Fibroblast of upper back skin (primary cell): ENCODE measurements at places on chromosomes 7 and 10.

GRCh38 chr7:75611557-75612178, 119.5 kb downstream of the SPDYE5 start:
- no peak for DNase-seq

DNA sequence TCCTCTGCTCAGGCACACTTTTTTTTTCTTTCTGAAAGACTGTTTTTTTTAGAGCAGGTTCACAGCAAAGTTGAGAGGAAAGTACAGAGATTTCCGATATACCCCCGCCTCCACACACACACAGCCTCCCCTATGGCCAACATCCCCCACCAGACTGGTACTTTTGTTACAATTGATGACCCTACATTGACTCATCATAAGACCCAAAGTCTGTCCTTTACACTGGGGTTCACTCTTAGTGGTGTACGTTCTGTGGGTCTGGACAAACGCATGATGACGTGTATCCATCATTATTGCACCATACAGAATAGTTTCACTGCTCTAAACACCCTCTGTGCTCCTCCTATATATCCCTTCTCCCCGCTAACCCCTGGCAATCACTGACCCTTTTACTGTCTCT, 107.7 kb downstream of the RBM20 start:
- no peak for DNase-seq

DNA sequence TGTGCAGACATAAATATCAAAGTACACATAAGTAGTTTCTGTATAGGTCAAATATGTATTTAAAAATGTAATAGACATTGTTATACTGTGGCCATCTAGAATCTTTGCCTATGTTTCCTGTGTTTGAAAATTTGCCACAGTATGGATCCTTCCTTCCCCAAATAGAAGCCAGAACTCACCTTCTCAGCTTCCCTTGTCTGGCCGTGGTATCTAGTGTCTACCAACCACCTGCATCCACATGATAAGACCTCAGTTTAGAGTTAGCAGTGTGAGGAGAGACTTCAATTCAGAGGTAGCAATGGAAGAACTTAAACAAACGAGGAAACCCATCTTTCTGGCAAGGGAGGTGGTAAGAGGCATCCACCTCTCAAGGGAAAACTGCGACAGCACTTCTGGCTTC, 4.9 kb downstream of the TRDMT1 start:
- DNase-seq = no peak

- no peak for DNase-seq
These were observed 23.0 kb upstream of the AFAP1L2 start for GRCh38 chr10:114427124-114427852.

DNA sequence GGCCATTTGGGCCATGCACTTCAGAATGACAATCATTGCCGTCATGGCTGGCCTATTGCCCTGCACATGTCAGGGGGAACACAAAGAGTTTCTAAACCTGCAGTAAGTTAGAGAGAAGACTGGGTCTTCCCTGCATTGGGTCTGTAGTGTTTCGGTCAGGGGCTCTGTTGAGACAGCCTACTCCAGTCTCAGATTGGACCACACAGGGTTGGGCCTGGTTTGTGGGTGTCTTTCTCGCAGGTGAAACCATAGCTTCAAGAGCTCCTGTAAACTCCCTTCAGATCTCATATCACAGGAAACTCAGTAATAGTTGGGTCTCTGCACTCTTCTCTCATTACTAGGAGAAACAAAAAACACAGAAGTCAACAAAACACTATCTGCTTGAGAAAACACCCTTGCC, 7.3 kb upstream of the TARP start:
- DNase-seq = no peak

DNA sequence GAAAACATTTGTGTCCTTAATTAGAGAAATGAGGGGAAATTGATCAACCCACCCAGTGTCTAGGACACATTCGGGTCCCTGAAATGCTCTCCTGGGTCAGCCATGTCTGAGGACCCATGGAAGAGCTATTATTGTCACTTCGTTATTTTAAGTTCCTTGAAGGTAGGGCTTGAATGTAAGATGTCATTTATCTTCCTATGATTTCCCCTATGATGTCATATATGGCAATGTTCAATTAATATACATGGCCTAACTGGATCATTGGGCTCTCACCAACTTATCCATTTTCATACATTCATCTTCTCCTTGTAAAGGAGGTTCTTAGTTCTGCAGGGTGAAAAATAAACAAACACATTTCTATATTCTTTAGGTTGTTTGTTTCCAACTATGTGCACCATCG, 113.0 kb upstream of the FAM171A1 start:
- DNase-seq = no peak

- no peak for DNase-seq
These were observed 103.1 kb downstream of the PRKAG2 start for GRCh38 chr7:151773797-151774196.

DNA sequence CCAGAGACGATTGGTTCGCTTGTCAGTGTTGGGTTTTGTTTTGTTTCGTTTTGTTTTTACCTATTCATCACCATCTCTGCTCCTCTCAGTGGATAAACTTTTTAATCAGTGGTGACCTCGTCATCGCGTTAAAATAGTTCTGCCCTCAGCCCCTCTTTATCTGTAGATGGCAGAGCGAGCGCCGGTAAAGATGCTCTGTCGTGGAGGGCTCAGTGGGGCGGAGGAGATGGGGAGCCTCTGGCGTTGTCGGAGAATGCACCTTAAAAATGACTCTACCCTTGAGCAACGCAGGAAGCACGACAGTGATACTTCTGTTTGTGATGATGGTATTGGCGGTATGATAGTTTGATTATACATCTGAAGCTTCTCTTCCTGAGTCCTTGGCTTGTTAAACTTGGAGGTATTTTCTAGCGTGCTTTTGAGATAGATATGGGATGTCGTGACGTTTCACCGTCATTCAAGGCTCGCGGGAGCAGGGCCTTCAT, 554 bp downstream of the CSGALNACT2 start:
- peak; percentile 21 for DNase-seq

GRCh38 chr10:98815039-98815885, 368.5 kb upstream of the HPS1 start:
- DNase-seq = no peak

DNA sequence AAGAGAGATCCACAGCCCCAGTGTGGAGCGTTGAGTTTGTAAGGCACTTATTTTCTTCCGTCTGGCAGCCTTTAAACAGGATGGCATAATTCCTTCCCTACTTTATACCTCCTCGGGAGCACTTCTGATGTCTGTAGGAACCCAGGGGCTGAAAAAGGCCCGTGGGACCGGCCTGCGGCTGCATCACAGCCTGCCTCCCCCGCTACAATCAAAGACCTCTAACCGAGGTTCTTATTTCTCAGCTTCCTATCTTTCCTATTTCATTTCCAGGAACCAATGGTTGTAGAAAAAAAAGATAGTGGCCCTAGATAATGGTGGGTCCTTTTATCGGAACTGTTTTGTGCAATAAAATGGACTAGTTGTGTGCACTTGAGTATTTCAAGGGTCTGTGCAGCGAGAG, 4.1 kb upstream of the CTBP2 start:
- DNase-seq = no peak

GRCh38 chr10:77348751-77349150, 288.9 kb downstream of the KCNMA1 start:
- DNase-seq = peak; percentile 37

DNA sequence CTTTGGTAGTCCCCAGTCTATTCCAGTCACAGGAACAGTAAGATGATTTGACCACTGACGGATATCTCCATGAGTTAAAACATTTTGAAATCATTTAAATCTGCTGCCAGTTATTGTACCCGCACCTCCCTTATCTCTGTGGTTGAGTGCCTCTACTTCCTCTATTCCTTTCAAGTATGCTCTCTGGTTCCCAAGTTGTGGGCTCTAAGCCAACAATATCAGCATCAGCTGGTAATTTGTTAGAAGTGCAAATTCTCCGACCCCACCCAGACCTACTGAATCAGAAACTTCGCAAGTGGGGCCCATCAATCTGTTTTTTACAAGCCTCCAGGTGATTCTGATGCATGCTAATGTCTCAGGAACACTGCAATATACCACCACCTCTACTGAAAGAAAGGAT, 235.5 kb downstream of the CCSER2 start:
- DNase-seq = no peak
